ENCODE measurements at places on chromosomes 11 and 22.
A peak's percentile ranks its signal among the peaks of the same experiment; 100 is the strongest.

- DNase-seq = no peak
Observed at GRCh38 chr11:94132152-94132558, 3.5 kb downstream of the PANX1 start.

GRCh38 chr11:75365711-75366181 lies 14.3 kb upstream of the ARRB1 start:
- no peak for DNase-seq

- no peak for DNase-seq
Observed at GRCh38 chr11:104876324-104876723, 21.9 kb downstream of the CASP12 start.

- DNase-seq = no peak
Observed at GRCh38 chr11:71334191-71334590, 81.8 kb upstream of the SHANK2 start.

- DNase-seq = no peak
Observed at GRCh38 chr11:5705688-5706087, 16.1 kb downstream of the TRIM22 start.

- peak; percentile 70 for DNase-seq
Observed at GRCh38 chr22:22508274-22509176, at the start of gene ZNF280B. ZNF280B (minus strand) TSS chr22:22508742; CDS start chr22:22489398, 19,344 bp downstream.

- no peak for DNase-seq
Observed at GRCh38 chr11:72048766-72049460, 31.4 kb downstream of the NUMA1 start.

DNA sequence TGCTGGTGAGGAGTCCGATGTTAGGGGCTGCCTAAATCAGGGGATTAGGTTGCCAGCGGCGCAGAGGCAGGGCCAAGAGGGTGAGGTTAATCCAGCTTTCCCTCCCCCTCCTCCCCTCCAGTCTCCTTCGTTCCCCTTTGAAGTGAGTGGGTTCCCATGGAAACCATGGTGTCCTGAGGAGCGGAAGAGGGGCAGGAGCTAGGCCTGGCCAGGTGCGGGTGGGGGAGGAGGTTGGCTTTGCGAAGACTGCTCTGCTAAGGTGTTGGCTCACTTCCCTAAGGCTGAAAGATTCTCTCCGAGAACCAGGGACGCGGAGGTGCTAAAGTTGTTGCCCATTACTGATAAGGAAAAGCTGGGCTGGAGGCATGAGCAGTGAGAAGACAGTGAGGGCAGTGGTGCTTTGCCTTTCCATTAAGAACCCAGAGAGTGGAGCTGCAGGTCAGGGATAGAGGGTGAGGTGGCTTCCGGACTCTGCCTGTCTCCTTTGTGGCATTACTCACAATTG lies 124.6 kb downstream of the FEZ1 start:
- DNase-seq = no peak

DNA sequence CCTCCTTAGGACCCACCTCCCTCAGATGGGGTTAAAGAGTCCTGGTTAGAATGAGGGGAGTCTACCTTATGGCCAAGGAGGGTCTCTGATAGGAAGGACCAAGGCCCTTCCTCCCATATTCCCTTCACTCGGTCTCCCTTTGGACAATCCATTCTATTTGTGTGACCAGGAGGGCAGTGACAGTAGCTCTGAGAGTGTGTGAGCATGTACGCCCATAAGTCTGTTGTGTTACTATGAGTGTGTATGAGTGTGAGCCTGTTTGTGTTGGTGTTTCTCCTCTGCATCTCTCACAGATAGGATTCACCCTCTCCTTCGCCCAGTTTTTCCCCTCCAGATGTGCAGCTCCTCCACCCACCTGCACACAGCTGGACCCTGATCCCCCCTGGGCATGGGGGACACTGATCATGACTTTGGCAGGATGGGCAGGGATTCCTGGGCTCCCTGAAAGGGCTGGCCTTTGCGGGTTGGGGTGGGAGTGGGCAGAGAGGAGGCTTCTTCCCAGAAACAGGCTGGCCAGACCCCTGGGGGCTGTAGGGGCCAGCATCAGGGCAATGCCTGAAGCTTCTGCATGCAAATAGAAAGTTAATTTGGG lies 14.5 kb downstream of the PHLDB1 start:
- DNase-seq = no peak

DNA sequence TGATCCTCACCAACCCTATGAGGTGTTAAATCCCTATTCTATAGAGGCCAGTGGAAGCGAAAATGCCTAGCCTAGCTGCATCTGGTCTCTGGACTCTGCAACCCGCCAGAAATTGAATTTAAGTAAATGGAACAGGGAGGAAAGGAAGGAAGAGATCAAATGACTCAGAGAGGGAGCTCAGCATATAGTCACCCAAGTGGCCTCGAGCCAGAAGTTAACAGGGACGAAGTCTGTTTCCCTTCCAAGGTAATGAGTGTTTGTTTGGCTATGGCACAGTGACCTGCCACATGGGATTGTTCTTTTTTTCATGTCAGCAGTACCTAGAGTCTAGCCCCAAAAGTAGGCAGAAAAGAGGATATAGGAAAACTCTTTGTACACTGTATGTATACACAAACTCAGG lies 66.3 kb downstream of the PAK1 start:
- no peak for DNase-seq

- no peak for DNase-seq
Observed at GRCh38 chr11:119496469-119496868, 73.5 kb upstream of the THY1 start.

- no peak for DNase-seq
Observed at GRCh38 chr11:19644316-19644715, 68.3 kb upstream of the NAV2 start.

DNA sequence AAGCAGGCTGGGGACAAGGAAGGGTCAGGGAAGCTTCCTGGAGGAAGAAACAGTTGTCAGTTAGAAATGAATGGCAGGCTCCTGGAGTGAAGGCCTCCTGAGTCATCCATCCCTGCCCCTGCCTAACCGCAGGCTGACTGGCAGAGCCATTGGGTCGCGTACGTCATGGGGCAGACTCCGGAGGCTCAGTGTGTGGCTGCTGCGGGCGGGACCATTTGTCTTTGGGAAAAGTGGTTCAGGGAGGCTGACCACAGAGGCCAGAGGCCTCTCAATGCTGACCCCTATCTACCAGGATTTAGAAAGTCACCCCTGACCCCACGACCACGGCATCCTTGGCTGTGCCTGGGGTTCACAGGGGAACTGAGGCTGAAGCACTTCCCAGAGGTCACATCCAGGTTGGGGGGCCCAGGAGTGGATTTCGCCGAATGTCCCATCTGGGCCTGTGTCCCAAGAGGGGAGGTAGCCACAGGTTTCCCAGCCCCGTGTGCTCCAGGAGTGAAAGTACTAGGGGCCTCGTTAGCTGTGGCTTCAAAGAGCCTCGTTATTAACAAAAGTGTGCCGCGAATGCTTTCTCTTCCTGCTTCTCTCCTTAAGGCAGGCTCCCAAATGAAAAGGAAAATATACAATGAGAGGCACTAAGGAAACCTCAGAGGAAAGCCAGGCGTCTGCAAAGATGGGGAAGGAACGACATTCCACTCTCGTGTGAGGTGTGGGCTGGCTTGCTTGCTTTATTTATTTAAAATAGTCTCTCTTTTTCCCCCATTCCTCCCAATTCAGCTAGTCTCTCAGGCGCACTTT lies 58.9 kb downstream of the FLRT1 start:
- no peak for DNase-seq

GRCh38 chr22:50301581-50301991 lies 5.9 kb downstream of the PLXNB2 start:
- DNase-seq = no peak

GRCh38 chr11:34250732-34251588 lies 106.8 kb downstream of the ABTB2 start:
- peak; percentile 59 for DNase-seq

- DNase-seq = peak; percentile 47
Observed at GRCh38 chr11:2196970-2197770, 25.6 kb upstream of the TH start.

GRCh38 chr22:33958741-33959140 lies 38.5 kb upstream of the LARGE1 start:
- no peak for DNase-seq

GRCh38 chr22:20550851-20551744 lies 43.7 kb downstream of the MED15 start:
- no peak for DNase-seq

GRCh38 chr22:48851933-48852549 lies 975.6 kb downstream of the BRD1 start:
- DNase-seq = no peak

GRCh38 chr11:120338107-120338933 lies 2.1 kb downstream of the ARHGEF12 start:
- no peak for DNase-seq

GRCh38 chr11:36865846-36866245 lies 267.8 kb upstream of the RAG2 start:
- no peak for DNase-seq

GRCh38 chr11:19729141-19729540 lies 16.5 kb downstream of the NAV2 start:
- no peak for DNase-seq

DNA sequence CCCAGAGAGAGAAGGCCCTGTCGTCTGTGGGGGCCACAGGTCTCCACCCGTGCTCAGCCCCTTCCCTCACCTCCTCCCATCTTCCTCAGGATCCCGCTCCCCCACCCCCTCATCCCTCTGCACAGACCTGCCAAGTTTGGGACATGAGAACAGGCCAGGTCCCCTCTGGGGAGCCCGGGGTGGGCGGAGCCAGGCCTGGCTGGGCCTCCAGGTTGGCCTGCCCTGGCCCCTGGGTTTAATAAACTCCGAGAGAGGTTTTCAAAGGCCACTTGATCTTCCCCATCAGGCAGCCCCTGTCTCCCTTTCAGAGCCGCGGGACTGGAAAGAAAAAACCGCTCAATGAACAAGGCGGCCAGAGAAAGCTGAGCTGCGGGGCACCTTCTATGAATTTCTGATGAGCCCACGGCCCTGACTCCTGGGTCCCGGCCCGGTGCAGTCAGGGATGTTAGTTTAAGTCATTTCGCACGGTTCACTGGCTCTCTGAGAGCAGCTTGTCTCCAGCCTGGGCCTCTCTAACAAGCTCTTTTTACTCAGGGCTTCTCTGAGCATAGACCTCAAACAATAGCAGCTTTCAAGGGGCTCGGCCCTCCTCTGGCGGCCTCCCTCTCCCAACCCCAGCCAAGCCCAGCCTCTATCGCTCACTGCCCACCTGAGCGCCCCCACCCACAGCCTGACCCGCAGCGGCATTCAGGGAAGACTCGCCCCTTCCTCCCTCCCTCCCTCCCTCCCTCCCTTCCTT lies 64.8 kb downstream of the RPUSD4 start:
- no peak for DNase-seq

DNA sequence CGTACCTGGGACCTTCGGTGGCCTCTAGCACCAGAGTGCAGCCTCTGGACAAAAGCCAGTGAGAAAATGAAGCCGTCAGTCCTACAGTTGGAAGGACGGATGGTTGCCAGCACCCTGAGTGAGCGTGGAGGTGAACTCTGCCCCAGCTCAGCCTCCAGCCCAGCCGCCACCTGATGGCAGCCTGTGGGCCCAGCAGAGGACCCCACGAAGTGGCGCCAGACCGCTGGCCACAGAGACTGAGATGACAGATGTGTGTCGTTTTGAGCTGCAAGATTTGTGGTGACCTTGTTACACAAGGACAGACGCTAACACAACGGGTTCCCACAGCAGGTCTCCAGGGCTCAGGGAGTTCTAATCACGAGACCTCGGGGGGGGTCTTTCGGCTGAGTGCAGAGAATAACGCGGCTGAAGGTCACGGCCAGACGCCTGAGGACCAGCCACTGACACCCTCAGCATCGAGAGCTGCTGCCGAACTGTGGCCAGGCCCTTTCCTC lies 75.0 kb downstream of the BRD1 start:
- no peak for DNase-seq

DNA sequence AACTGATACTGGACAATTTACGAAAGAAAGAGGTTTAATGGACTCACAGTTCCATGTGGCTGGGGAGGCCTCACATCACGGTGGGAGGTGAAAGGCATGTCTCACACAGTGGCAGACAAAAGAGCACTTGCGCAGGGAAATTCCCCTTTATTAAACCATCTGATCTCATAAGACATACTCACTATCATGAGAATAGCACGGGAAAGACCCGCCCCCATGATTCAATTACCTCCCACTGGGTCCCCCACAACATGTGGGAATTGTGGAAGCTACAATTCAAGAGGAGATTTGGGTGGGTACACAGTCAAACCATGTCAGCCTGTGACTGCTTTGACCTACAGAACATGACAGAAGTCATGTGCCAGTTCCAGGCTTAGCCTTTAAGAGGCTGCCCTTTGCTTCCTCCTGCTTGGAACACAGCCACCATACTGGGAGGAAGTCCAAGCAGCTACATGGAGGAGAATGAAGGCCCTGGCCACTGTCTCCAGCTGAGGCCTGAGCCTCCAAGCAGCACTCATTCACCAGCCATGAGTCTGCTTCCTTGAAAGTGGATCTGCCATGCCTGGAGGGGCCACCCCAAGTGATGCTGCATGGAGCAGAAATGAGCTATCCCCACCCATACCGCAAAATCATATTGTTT lies 10.9 kb upstream of the GAL start:
- DNase-seq = no peak
